KBM-7 (cell line): ENCODE measurements at places on chromosomes 7 and 10.

DNA sequence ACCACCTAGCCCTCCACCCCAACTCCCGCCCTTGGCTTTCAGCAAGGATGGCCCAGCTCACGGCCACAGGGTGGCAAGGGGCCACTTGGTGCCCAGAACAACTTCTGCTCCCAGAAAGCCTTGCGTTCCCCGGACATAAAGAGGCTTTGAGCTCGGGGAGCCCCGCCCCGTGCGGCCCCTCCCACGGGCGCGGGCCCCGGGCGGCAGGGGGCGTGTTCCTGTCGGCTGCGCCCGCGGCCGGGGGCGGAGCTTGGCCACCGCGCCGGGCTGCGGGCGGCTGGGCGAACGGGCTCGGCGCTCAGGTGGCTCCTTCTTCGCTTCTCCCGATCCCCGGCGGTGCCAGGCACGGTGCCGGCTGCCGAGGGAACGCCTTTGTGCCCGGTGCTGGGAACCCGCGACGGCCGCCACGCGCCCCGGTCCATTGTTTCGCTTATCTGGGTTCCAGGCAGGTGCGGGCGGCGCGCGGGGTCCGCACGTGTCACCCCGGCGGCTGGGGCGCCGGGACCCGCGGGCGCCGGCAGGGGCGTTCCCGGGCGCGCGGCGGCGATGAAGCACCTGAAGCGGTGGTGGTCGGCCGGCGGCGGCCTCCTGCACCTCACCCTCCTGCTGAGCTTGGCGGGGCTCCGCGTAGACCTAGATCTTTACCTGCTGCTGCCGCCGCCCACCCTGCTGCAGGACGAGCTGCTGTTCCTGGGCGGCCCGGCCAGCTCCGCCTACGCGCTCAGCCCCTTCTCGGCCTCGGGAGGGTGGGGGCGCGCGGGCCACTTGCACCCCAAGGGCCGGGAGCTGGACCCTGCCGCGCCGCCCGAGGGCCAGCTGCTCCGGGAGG is at the start of gene NFE2L3:
Gene NFE2L3, plus strand, starts transcription at position 246 of the 829 bp plus-strand sequence. Its CDS starts 301 bp downstream, at position 547.
- peak; percentile 85 for DNase-seq

GRCh38 chr10:89138755-89139490 is 68.2 kb downstream of the CH25H start:
- DNase-seq = no peak

- no peak for DNase-seq
Observed at GRCh38 chr7:12890586-12890985, 203.2 kb downstream of the ARL4A start.

- DNase-seq = no peak
Observed at GRCh38 chr7:10685040-10685439, 288.6 kb upstream of the PHF14 start.

GRCh38 chr7:103729026-103729425 is 260.4 kb downstream of the RELN start:
- DNase-seq = no peak

DNA sequence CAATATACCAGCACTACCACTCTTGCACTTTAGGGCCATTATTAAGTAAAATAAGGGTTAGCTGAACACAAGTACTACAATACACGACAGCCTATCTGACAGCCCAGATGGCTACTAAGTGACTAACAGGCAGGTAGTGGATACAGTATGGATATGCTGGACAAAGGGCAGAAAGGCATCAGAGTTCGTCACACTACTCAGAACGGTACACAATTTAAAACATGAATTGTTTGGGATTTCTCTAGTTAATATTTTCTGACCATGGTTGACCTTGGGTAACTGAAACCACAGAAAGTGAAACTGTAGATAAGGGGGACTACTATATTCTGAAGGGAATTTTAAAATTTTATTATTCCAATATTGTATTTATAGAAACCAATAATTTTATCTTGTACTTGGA is 101.3 kb upstream of the SKAP2 start:
- no peak for DNase-seq

- DNase-seq = no peak
Observed at GRCh38 chr10:103225939-103226338, 19.7 kb upstream of the RPEL1 start.

- no peak for DNase-seq
Observed at GRCh38 chr7:70384891-70385290, 747.1 kb upstream of the GALNT17 start.

GRCh38 chr7:117816727-117817126 is 56.5 kb downstream of the CTTNBP2 start:
- no peak for DNase-seq

DNA sequence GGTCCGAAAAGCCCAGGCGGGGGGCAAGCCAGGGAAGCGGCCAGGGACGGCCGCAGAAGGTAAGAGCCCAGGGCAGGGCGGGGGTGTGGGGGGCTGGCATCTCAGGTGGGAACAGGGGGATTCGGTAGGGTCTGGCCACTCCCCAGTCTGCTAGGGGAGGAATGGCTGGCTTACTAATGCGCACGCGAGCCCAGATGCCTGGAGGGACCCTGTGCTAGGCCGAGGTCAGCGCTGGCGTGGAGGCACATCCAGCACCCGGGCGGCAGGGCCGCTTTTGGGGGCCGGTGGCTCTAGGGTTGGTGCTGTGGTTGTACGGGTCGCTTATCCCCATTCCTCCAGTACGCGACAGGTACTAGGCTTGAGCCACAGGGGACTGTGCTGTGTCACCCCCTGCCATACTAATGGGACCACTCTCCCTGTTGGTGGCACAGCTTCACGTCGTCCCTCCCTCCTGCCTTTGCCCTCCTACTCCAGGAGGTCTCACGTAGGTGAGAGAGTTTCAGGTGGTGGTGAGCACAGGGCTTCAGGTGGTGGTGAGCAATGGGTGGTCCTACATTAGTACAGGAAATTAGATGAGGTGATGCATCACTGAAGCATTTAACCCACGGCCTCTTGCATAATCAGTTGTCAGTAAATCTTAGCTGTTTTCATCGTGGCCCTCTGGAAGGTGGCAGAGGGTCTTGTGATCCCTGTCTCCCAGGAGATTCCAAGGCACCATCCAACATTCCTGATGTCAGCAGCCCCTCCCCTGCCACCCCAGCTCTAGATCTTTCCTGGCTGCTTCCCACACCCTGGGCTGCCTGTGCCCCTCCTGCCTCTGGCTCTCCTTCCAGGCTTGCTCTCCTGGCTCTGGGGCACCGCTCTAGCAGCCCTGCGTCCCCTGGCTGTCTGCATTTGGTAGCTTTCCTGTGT is 971 bp downstream of the AEBP1 start:
- no peak for DNase-seq

DNA sequence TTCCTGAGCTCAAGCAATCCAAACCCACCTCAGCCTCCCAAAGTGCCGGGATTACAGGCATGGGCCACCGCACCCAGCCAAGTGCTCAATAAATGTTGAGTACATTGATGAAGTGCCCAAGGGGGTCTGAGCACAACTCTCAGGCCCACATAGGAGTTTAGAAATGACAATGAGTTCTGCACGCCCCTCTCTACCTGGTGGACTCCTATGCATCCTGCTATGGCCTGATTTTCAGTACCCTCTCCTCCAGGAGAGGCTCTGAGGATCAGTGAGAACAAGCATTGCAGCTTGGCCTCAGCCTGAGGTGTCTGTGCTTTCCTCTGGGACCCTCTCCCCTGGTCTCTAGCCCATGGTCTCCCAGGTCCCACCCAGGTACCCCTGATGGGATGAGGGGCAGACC is 20.9 kb upstream of the GRIFIN start:
- no peak for DNase-seq

GRCh38 chr10:114404171-114405010 is at the start of gene AFAP1L2:
Gene AFAP1L2 (minus strand): TSS chr10:114404502. CDS start chr10:114404455, 47 bp downstream.
- no peak for DNase-seq

DNA sequence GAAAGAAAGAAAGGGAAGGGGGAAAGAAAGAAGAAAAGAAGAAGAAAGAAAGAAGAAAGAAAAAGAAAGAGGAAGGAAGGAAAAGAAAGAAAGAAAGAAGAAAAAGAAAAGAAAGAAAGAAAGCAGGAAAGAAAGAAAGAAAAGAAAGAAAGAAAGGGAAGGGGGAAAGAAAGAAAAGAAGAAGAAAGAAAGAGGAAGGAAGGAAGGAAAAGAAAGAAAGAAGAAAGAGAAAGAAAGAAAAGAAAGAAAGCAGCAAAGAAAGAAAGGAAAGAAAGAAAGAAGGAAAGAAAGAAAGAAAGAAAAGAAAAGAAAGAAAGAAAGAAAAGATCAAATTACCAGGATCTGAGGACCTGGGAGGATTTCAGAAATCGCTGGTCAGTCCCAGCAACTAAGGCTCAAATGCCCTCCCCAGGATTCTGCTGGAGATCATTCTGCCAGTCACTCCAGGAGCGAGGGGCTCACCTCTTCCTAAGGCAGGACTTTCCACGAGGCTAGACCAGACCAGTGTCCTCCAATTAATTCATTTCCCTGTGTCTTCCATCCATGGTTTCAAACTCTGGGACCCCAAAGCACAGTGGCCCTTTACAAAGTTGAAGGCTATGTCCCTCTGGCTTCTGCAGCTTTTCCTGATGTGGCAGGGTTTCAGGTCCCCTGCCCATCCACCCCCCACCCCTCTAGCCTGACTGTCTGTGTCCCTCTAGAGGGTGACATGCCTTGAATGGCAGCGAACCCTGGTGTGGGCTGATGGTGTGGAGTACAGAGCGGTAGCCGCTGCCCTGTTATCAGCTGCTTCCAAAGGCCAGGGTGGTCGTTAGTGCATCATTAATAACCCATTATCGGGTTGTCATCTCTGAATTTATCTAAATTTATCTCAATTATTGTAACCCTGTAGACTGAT is 77.9 kb downstream of the PARP12 start:
- no peak for DNase-seq

GRCh38 chr7:124758327-124758726 is 7.3 kb downstream of the GPR37 start:
- DNase-seq = no peak

DNA sequence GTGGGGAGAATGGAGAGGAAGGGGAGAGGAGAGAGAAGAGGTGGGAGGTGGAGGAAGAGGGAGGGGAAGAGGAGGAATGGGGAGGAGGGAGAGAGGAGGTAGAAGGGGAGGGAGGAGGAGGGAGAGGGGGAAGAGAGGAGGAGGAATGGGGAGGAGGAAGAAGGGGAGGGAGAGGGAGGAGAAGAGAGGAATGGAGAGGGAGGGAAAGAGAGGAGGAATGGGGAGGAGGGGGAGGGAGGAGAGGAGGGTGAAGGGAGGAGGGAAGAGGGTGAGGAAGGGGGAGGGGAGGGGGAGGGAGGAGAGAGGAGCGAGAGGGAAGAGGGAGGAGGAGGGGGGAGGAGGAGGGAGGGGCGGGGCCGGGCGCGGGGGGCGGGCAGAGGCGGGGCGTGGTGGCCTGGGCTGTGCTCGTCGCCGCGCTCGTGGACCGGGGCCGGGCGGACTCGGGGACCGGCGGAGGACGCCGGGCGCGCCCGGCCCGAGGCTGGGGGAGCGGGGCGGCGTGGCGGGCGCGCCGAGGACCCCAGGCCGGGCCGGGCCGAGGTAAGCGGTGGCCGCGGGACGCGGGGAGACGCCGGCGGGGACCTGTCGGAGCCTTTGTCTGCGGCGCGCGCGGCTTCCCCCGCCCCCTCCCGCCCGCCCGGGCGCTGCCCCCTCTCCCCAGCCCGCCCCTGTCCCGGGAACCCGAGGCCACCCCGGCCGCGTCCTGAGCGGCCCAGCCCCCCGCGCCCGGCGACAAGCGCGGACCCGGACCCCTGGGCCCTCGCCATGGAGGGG is at the start of gene SLC29A4:
Gene SLC29A4, plus strand, starts transcription at position 401 of the 774 bp plus-strand sequence. CDS start 4,874 bp downstream, outside the sequence.
- DNase-seq = no peak

- no peak for DNase-seq
Observed at GRCh38 chr7:21149809-21150208, 278.1 kb upstream of the SP4 start.

DNA sequence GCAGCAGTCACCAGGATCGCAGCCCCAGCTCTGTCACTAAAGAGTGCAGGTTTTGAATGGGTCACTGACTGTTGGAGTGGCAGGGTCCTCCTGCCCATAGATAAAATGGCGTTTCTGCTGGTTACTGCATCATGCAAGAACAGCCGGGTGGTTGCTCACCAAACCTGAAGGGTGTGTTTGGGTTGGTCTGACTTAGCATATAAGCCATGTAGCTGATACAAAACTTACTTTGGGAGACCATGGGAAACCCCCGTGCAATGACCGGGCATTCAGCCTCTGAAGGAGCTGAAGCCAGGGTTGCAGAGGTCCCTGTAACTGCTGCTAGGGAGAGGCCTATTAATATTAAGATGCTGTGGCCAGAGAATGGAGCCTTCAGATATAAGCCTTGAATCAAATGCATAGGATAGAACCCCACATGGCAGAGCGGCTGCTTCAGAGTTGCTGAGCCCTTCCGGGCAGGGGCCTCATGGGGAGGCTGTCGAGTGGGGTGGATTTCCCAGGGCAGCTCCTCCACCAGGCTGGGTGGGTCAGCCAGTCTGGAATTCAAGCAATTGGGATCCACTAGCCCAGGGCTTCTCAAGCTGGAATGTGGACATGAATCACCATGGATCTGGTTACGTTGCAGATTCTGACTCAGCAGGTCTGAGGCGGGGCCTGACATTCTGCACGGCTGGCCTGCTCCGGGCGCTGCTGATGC is 70.9 kb upstream of the CTBP2 start:
- DNase-seq = no peak

GRCh38 chr7:50497068-50497642 is 47.0 kb upstream of the FIGNL1 start:
- DNase-seq = peak; percentile 65
